Hindlimb muscle (tissue), 1 donor: ENCODE measurements at places on chromosomes 13 and 19.
A peak's percentile ranks its signal among the peaks of the same experiment; 100 is the strongest.

DNA sequence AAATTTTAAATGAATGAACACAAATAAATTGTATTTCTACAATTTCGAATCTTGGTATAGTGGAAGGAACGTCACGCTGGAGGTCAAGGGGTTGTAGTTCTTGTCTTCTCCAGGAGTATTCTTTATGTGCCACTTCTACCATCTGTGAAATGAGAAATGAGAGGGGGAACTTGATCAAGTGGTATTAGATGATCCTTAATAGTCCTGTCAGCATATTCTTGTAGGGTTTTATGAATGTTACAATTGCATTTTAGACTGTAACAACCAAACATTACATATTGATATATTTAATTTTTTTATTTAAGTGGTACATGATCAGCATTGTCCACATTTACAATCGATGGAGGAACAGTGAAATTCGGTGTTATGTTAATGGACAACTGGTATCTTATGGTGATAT lies 113.6 kb downstream of the NBEA start:
- no peak for DNase-seq

DNA sequence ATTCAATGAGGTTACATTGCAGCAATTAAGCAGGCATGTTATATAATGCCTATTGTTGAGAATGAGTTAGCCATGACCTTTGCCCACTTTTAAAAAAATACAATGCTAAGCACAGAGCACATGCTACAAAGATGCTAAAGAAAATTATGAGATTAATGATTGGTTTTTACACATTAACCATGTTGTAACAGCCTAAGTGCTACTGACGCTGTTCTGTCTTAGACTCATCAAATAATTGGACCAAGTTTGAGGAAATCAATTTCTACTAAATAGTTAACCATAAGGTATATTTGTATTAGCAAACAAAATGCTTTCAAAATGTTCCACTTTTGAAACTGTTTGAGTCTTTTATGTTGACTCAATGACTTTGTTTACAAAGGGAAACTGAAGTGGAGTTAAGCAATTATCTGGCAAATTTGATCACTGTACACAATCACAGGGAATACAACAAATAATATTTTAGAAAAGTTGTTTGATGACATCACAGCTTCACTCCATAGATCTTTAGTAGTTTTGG lies 14.3 kb downstream of the MIR17HG start:
- no peak for DNase-seq

- DNase-seq: no peak
Observed at GRCh38 chr19:14563989-14564651, 7.7 kb downstream of the NDUFB7 start.

DNA sequence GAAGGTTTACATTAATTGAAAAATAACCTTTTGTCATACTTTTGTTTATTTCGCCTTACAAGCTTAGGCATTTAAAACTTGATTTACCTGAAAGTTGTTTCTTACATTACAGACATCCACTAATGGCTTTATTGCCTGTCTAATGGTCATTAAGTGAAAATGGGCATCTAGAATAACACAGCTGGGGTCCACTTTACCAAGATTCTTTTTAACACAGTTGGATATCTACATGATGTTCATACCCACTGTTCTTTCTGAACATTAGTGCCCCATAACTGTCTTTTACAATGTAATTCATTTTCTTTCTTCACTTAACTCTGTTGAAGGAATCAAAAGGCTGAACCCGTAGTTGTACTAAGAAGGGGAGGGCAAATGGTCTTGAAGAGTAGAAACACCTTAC lies 19.8 kb upstream of the KLHL1 start:
- no peak for DNase-seq

DNA sequence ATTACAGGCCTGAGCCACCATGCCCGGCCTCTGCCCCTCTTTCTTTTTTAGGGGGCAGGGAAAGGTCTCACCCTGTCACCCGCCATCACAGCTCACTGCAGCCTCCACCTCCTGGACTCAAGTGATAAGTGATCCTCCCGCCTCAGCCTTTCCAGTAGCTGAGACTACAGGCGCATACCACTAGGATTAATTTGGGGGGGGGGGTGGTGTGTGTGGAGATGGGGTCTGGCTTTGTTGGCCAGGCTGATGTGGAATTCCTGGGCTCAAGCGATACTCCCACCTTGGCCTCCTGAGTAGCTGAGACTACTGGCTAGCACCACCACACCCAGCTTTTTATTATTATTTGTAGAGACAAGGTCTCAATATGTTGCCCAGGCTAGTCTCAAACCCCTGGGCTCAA lies 4.2 kb downstream of the APOE start:
- no peak for DNase-seq

- DNase-seq: peak; percentile 26
Observed at GRCh38 chr13:97574926-97575325, 141.0 kb downstream of the RAP2A start.

DNA sequence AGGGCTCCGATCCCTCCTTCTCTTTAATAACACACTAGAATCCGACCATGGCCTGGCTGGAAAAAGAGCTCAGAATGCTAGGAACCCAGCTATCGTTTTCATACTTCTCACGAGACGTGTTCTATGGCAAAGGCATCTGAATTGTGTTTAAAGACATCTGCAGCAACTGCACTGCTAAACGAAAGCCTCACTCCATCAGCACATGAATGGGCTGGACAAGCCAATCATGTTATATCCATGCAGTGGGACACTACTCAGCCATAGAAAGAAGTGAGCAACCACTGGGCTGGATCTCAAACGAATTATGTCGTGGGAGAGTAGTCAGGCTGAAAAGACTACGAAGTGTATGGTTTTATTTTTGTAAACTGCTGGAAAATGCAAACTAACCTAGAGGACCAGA lies 136.1 kb downstream of the COL4A1 start:
- no peak for DNase-seq

- DNase-seq: no peak
Observed at GRCh38 chr13:102103469-102103868, 298.4 kb downstream of the FGF14 start.

GRCh38 chr19:16566161-16566560 lies 6.1 kb downstream of the SLC35E1 start:
- DNase-seq: no peak
